ENCODE measurements at places on chromosomes 12 and 14. TPM values are rescaled to one million over a fixed set of nuclear protein-coding genes. Genes with fewer than 3 reads are reported as not detected.

Gene RILPL1
- total RNA-seq, result 16.0 TPM

Gene GARIN6
- total RNA-seq, result not detected

Gene ANO4
- total RNA-seq, result 0.08 TPM

Gene PWP1
- 99.1 TPM for total RNA-seq

Gene MDM1
- total RNA-seq, result 9.0 TPM

Gene TNS2
- total RNA-seq, result 37.2 TPM

Gene AQP2
- total RNA-seq, result not detected

Gene CCDC38
- total RNA-seq, result not detected

Gene SYNDIG1L
- not detected for total RNA-seq

Gene XRCC3
- total RNA-seq, result 2.0 TPM

Gene FOXG1
- total RNA-seq, result not detected

Gene PRH2
- total RNA-seq, result not detected

Gene KIAA0586
- total RNA-seq, result 9.4 TPM

Gene GPR65
- 0.15 TPM for total RNA-seq

Gene BICDL1
- not detected for total RNA-seq

Measured in smooth muscle cell of the coronary artery (primary cell).